Ovary (tissue), 10 donors: ENCODE measurements at places on chromosomes 6 and 20.

DNA sequence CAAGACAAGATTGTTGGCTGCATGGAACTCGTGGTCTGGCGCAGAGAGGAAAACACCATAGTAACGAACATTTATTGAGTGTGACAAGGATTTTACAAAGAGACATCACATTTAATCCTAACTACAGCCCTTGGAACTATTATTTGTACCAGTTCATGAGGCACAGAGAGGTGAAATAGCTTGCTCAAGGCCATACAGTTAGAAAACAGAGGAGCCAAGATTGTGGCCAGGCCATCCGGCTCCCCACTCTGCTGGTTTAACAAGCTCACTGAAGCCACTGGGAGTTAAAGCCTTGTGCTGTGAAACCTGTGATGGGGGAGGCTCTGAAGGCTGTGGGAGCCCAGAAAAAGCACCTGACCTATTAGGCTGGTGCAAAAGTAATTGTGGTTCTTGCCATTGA is 74.9 kb upstream of the ZNFX1 start:
- no peak for DNase-seq

DNA sequence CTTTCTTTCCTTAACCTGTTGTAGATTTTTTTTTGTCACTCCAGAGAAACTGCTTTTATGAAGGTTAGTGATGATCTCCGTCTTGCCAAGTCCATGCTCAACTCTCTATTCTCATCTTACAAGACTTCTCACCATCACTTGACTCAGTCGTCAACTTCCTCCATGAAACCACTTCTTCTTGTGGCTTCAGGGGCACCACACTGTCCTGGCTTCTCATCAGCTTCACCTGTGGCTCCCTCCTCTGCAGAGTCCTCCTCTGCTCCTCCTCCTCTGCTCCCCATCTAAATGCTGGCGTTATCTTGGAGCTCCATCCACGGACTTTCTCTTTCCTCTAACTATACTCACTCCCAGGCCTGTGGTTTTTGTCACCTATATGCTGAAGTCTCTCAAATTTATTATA is 187.5 kb downstream of the BACH2 start:
- no peak for DNase-seq

DNA sequence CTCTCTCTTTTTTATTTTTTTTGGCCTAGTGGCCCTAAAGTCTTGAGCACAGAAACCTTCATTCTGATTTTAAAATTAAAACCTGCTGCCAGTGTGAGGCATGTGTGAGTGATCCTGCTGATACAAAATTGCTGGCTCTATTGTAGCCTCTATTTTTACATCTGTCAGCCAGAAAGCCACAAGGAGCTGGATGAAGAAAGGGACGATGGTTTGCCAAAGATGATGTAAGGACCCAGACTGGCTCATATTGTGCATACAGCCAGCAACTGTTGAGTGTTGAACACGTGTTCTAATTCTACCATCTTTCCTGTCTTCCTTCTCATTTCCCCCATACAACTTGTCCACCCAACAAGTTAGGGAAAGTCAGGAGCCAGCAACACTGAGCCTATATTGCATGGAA is 40.8 kb upstream of the ATXN1 start:
- DNase-seq, result no peak

DNA sequence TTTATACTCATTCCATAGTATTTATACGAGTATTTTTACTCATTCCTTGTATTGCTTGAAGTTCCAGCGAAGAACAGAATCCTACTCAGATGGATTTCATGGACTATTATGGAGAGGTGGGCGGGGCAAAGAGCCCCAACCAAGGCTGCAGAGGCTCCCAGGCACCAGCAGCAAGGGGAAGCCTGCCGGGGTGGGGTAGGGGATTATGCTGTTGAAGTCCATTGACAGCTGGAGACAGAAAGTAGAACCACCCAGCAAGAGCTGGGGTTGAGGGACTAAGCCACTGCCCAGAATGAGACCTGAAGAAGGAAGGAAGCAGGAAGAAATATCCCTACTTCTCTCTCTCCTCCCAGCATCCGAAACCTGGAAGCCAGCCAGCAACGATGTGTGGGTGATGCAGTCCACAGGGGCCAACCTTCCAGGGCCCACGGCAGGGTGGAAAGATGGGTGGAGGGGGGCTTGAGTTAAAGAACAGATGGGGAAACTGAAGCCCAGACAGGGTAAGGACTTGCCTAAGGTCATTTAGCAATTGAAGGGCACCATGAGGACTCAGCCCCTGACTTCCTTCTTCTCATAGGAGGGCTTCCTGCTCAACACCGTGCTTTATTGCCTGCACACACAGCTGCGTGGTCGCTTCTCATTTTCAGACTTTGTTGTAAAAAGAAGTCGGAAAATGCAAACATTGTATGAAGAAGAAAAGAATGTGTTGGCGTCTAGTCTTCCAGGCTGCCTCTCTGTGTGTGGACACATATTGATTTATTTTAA is 18.3 kb upstream of the GTSF1L start:
- no peak for DNase-seq

DNA sequence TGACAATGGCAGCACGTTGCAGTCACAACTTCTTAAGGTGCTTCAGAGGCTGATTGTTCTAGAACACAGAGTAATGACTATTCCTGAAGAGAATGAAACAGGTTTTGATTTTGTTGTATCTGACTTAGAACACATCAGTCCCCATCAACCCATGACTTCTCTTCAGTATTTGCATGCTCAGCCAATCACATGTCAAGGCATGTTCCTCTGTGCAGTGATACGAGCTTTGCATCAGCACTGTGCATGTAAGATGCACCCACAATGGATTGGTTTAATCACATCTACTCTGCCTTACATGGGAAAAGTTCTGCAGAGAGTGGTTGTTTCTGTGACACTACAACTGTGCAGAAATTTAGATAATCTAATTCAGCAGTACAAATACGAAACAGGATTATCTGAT is 54.3 kb downstream of the PGM3 start:
- no peak for DNase-seq

GRCh38 chr6:155117785-155118184 is 122.7 kb downstream of the TIAM2 start:
- no peak for DNase-seq

GRCh38 chr6:139753198-139753861 is 378.9 kb upstream of the CITED2 start:
- no peak for DNase-seq

DNA sequence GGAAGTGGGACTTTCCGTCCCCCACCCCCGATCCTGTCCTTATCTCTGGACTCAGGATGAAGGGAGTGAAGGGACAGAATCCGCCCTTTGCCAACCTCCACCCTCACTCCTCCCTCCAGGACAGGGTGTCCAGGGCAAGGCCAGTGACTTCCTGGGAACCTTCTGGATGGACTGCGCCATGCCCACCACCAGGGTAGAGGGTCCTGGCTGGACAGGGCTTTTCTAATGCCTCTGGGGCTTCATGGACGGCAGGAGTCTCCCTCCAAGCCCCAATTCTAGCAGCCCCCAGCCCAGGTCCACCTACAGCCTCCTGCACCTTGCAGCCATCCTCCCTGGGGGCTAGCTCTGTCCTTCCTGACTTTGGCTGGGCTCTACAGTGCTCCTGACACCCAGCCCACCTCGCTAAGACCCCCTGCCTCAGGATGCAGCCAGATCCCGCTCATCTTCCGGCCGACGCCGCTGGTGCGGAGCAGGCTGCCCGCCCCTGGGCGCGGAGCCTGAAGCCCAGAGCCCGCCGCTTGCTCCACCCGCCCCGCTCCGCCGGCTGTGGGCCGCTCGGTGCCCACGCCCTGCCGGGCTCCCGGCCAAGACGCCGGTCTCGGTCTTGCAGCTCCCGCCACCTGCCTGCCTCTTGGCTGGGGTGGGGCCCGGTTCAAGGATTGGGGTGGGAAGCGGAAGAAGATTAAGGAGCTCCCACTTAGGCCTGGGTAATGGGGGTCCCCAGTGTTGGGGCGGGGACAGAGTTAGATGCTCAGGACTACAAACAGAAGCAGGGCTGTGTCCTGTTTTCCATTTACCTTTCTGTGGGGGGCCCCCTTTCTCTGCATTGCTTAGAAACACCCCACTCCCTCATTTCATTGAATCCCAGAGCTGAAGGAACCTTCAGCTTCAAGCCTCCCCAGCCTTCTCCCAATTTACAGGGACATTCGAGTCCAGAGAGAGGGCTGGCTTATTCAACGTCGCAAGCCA is 72.8 kb downstream of the MDGA1 start:
- no peak for DNase-seq

GRCh38 chr20:31962761-31963160 is 5.2 kb upstream of the XKR7 start:
- no peak for DNase-seq

DNA sequence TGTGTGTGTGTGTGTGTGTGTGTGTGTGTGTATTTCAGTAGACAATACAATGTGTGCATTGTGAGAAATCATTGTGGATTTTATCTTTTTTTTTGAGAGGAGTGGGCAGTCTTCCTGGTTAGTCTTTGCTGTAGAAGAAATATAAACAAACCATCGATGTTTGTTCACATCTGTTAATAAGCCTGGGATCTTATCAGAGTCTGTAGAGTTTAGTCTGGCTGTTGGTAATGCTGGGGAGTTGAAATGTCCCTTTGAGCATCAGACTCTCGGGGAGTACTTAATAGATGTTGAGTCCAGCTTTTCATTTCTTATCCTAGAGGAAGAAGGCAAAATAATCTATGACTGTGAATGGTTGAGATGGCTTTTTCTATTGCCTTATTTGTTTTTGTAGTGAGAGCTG is 96.6 kb upstream of the SUPT3H start:
- DNase-seq, result no peak

DNA sequence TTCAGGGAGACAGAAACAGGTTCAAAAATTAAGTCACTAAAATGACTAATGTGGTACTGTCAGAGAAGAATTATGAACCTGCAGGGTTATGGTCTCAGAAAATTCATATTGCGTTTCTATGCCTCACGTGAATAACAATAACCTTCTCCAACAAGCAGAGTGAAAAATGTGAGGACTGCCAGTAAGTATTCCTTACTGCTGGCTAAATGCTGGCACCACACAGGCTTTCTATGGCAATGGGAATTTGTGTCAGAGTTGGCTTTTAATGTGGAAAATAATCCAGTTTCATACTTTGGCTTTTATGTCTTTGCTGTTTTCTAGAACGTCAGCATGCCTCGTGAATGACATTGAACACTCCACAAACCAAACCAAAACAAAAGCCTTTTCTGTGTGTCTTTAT is 656.0 kb downstream of the KIF16B start:
- DNase-seq, result no peak

- DNase-seq, result no peak
Observed at GRCh38 chr6:87553159-87553765, 36.5 kb downstream of the RARS2 start.

DNA sequence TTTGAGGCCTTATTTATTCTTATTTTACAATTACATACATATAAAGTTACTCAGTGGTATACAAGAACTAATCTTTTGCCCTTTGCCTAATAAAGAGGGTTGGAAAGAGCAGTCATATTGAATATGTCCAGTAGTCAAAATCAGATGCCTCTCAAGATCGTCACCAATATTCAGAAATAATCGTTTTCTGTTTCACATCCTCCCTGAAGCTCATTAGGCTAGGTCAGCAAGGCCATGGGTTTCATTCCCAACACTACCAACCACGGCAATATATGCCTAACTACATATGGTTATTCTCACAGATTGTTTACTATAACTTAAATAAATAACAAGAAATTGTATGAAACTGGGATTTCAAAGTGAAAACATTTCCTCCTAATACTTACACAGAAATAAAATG is 167.2 kb upstream of the MANEA start:
- DNase-seq, result no peak

DNA sequence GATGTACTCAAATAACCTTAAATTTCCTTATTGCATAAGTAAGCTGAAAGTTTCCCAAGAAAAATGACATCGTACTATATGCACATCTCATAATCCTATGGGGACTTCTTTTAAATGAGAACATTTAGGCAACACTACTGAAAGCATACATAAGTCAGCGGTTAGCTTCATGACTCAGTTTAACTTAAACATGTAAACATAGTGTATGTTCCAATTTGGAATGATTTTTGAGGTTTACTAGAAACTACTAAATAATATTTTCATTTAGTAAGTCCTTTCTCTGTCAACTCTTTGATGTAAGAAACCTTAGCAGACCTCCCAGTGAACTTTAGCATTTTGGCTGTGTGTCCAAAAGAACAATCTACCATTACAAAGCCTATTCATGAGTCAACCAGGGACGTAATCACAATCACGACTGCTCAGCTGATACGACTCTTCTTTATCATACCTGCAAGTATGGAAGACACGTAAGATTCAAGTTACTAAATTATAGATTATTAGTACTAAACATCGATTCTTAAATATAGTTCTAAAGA is 19.3 kb downstream of the HIVEP2 start:
- no peak for DNase-seq

GRCh38 chr6:50116797-50117542 is 67.2 kb upstream of the DEFB112 start:
- DNase-seq, result no peak

- no peak for DNase-seq
Observed at GRCh38 chr20:11271319-11271718, 597.5 kb upstream of the JAG1 start.

DNA sequence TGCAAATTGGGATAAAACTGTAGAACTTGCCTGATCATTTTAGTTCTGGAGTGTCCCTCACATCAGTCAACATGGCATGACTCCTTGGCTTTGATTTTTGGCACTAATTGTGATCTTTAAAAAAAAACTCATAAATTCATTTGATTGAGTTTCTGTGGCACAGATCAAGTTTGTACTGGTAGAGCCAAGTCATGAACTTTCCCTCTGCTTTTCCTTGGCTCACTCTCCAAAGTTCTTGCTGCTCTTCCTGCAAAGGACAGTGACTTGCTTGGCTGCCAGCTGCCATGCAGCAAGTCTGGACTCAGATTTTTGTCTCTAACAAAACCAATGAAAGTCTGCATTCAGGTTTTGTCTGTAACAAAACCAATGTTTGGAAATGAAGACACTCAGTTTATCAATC is 115.5 kb downstream of the RFX6 start:
- DNase-seq, result no peak

- DNase-seq, result no peak
Observed at GRCh38 chr20:38269040-38269439, 8.5 kb upstream of the KIAA1755 start.

DNA sequence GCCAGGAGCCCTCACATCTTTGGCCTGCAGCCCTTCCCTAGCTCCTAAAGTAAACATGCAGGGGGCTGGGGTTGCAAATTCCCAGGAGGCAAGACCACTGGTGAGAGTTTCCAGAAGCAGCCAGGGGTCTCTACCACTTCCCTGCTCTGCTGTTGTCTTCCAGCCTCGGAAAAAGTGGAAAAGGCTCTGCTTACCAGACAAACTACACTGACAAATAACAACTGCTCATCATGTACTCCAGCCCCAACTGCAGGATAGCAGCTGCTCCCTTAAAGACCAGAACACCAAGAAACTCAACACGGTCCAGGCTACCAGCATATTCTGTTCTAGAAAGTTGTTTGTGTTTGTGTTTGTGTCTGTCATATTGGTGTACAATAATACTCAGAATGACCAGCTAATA is 187.5 kb upstream of the MARCKS start:
- DNase-seq, result no peak
